ENCODE measurements at places on chromosomes 4 and X.

GRCh38 chr4:30865691-30866090 lies 145.5 kb downstream of the PCDH7 start:
- DNase-seq = no peak

DNA sequence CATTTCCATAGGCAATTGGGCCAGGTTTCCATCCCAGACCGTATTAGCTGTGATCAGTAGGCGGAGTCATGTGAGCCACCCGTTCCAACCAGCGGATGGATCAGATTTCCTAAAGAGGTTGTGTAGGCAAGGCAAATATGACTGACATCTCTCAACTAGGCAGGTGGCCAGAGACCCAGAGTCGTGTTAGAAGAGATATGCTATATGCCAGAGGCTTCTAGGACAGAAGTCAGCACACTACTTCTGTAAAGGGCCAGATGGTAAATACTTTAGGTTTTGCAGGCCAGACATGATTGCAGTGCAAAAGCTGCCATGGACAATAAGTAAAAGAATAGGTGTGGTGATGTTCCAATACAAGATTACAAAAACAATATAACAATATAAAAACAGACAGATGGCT lies 788.4 kb downstream of the RPA4 start:
- no peak for DNase-seq

GRCh38 chrX:141469469-141469868 lies 115.1 kb downstream of the SPANXA1 start:
- no peak for DNase-seq

GRCh38 chr4:28015996-28016395 lies 1155.4 kb downstream of the STIM2 start:
- DNase-seq = no peak

- no peak for DNase-seq
Measured at GRCh38 chrX:24426921-24427746, 38.0 kb upstream of the PDK3 start.

GRCh38 chrX:3940000-3940610 lies 226.7 kb upstream of the PRKX start:
- DNase-seq = no peak

DNA sequence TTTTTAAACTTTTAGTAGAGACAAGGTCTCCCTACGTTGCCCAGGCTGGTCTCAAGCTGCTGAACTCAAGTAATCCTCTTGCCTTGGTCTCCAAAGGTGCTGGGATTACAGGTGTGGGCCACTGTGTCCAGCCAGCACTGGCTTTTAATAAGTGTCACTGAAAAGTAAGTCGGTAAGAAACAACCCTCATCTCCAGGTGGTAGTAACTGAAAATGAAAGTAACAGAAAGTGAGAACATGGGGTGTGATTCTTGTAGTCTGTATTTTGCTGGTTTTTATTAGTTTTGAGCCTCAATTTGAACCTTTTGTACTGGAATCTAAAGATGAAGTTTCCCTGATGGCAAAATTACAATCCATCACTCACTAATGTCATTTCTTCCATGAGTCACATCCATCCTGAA lies 238.1 kb upstream of the AGA start:
- DNase-seq = no peak

GRCh38 chrX:15055146-15055930 lies 182.1 kb downstream of the MOSPD2 start:
- no peak for DNase-seq

DNA sequence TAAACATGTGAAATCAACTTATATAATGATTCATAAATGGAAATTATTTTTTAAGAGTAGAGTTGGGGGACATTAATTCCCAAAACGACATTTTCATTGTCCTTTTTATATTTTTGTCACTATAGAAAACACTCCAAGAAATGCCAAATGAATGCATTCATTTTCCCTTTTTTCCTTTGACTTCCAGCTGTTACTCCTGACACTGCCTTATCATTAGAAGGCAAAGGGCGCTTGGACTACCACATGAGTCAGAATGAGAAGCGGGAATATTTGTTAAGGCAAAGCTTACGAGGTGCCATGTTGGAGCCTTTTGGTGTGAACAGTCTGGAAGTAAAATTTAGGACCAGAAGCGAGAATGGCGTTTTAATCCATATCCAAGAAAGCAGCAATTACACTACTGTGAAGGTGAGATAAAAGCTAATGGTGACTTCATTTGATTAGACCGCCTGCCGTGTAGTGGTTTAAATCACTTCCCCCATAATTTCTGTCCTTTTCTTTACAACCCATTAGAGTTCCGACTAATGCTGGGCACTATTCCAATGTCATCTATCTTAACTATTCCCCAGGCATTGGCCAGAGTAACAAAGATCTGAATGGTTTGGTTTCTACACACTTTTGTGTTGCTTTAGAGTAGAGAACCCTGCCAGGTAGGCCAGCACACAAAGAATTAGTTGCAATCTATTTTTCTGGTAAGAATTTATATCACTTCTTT lies 166.7 kb downstream of the FAT4 start:
- DNase-seq = no peak

- no peak for DNase-seq
Measured at GRCh38 chr4:147056940-147057610, 111.4 kb upstream of the TTC29 start.

GRCh38 chr4:113607998-113608397 lies 153.5 kb downstream of the CAMK2D start:
- no peak for DNase-seq

- no peak for DNase-seq
Measured at GRCh38 chr4:187555174-187555573, 440.4 kb upstream of the ZFP42 start.

GRCh38 chrX:2708021-2708420 lies 16.9 kb downstream of the CD99 start:
- DNase-seq = no peak

DNA sequence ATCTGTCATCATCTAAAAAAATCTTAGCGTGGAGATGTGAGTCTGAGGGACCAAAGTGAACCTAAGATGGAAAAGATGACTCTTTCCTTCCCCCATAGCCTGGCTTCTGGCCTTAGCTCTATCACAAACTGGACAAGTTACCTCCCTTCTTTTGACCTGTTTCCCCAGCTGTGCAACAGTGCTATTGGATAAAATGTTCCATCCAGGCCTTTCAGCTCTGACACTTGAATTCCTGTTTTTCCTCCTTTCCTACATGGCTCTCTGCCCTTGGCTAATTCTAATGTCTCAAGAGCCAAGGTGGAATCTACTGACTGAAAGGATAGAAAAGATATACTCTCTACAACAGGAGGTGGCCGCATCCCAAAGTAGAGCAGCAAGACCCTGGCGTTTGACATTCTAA lies 84.5 kb upstream of the ARHGEF9 start:
- no peak for DNase-seq

DNA sequence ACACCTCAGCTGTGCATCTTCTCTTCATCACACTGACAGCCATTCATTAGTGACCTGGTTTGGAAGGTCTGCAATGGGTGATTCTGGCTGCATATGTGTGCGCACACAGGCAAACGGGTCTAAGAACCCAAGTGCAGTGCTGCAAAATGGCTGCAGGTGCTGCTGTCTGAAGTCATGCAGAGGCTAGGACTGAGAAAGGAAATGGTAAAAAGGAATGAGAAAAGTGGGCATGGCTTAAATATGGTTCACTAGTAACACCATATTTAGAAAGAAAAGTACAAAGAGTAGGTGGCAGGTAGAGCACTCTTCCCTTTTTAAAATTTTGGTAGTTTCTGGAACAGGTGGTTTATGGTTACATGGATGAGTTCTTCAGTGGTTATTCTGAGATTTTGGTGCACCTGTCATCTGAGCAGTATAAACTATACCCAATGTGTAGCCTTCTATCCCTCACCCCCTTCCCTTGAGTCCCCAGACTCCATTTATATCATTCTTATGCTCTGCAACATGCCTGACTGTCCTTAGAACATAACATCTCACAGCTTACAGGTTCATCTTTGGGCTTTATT lies 78.4 kb downstream of the CCNG2 start:
- no peak for DNase-seq

GRCh38 chr4:113682730-113683537 lies 78.6 kb downstream of the CAMK2D start:
- no peak for DNase-seq

DNA sequence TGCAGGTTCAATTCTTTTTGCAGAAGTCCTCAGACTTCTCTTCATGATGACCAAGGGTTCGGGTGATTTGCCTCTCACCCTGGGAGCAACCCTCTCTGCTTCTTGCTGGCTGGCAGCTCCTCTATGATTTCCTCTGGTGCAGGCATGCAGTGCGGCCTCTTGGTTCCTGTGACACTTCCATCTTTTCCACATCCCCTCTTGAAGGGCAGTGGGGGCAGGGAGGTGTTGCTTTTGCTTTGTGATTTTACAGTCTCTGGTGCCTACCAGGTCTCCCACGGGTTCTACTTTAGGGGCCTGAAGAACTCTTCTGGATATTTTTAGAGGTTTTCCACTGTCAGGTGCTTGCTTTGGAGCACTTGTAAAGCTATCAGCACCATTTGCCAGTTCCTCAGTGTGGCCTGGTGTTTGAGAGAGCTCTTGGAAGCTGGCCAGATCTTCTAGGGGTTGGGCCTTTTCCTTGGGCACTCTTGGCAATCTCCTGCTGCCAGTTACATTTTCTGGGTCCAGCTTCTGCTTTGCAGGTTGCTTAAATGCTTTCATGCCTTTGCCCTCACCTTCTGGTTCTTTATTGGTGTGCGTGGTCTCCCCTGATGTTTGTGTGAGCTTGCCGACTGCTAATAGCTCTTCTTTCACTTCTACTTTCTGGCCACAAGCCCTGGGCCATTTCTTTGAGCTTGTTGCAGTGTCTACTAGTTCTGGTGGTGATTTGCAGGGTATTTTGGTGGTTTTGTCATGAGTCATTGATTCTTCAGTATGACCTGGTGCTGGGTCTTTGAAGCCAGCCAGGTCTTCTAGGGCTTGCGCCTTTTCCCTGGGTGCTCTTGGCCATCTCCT lies 11.5 kb upstream of the CHST7 start:
- DNase-seq = peak; percentile 5

- DNase-seq = no peak
Measured at GRCh38 chr4:104489731-104490095, 5.0 kb downstream of the CXXC4 start.

DNA sequence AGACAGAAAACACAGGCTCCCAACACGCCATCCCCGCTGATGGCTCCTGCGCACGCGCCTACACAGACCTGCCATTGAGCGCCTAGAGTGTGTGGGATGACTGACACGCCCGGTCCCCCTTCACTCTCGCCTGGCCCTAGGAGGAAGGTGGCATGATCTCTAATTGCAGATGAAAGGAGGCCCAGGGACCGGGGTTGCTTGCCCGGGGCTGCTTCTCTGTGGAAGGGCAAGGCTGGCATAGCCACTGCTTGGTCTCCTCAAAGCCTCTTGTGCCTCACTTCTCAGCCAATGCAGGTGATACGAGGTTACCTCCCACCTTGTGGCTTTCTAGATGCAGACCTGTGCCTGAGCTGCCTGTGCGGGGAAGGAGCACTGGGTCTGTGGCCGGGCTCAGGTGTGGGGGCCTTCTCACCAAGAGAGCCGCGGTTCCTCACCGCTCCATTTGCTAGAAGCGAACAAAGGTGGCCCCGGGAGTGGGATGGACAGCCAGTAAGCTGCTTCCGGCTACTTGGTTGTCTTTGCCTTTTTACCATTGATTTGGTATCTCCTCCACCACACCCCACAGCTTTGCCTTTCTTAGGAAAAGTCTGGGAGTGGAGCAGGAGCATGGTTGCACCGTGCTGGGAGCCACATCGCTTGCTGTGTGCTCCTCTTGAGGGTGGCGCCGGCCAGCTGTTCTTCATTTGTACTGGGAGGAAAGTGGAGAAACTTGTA lies 47.0 kb downstream of the TBC1D14 start:
- no peak for DNase-seq

- no peak for DNase-seq
Measured at GRCh38 chr4:3489451-3489962, 26.4 kb downstream of the DOK7 start.

GRCh38 chr4:121053601-121054143 lies 18.7 kb downstream of the NDNF start:
- no peak for DNase-seq

DNA sequence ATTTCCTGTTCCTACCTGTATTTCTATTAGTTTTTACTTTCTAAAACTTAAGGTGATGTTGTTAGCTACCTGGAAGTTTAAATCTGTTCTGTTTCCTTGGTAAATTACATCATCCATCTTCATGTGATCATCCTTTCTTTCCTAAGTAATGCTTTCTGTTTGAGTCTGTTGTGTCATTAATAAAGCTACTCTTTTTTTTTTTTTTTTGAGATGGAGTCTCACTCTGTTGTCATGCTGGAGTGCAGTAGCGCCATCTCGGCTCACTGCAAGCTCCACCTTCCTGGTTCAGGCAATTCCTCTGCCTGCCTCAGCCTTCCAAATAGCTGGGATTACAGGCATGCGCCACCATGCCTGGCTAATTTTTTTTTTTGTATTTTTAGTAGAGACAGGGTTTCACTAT lies 73.3 kb downstream of the FIP1L1 start:
- no peak for DNase-seq

GRCh38 chr4:159547645-159548308 lies 444.9 kb downstream of the RAPGEF2 start:
- no peak for DNase-seq

DNA sequence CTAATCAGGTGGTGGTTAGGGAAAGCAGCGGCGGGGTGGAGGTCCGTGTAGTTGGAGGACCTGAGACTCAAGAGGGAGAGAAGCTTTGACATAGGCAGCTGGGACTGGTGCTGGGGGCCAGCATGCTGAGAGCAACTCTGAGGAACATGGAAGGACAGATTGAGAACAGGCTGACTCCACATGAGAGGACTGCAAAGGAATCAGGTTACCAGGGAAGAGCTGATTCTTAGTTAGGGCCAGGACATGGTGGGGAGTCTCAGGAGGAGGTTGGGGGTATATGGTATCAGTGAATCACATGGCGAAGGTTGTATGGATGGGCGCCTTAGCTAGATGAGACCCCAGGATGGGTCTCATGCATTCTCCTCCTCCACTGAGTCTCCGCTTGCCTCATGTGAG lies 264.0 kb upstream of the BOD1L1 start:
- no peak for DNase-seq

- DNase-seq = no peak
Measured at GRCh38 chr4:89142691-89143669, 31.6 kb downstream of the TIGD2 start.

DNA sequence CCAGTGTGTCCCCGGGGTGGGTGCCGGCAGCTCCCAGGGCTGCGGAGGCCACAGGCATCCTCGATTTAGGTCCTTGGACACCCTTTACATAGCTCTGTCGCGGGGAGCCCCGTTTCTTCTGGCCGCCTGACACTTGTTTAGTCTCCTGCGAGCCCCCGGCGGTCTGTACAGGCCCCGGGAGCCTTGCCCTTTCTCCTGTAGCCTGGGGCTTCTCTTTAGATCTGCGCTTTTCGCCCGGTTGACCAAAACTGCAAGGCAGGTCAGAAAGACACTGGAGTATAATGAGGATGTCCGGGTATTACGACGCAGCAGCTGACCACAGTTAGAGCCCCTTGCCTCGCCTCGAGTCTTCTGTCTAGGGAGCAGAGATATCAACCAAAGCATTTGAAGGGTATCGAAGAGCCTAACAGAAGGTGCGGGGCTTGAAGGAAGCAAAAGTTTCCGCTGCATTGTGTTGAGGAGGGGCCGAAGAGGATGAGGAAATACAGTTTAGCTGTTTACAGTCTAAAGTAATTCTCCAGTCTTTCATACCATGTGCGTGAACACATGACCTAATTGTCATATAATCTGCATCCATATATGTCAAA lies 479 bp downstream of the BRCC3 start:
- DNase-seq = no peak

- no peak for DNase-seq
Measured at GRCh38 chrX:41314204-41314603, 19.8 kb upstream of the DDX3X start.

GRCh38 chr4:2303121-2303685 lies 41.3 kb upstream of the MXD4 start:
- no peak for DNase-seq

- DNase-seq = no peak
Measured at GRCh38 chr4:119788349-119789266, 160.0 kb upstream of the PDE5A start.

Data from hematopoietic multipotent progenitor cell treated with erythropoietin and hydrocortisone succinate and interleukin-3 and kit ligand, for 17 days (in vitro differentiated cells).